Activated naive CD4-positive, alpha-beta T cell treated with anti-CD3 and anti-CD28 coated beads for 36 hours (primary cell): ENCODE measurements at places on chromosomes 11 and 22. TPM values are rescaled to one million over a fixed set of nuclear protein-coding genes. Genes with fewer than 3 reads are reported as not detected.

RASL10A gene
- total RNA-seq: not detected

PDE3B gene
- total RNA-seq: 16.5 TPM

LRRC56 gene
- total RNA-seq: 1.3 TPM

MS4A4A gene
- total RNA-seq: not detected

MEN1 gene
- total RNA-seq: 23.9 TPM

CCDC116 gene
- total RNA-seq: 0.19 TPM

OR10W1 gene
- not detected for total RNA-seq

LIF gene
- total RNA-seq: 115 TPM

- no peaks in the 10 kb centered on the region for H3K27me3 ChIP-seq
- peaks cover 19% of the 10 kb centered on the region for H3K4me1 ChIP-seq
- DNase-seq: no peak
- no peaks in the 10 kb centered on the region for H3K36me3 ChIP-seq
- no peak overlapping the region for H3K4me3 ChIP-seq
- H3K27ac ChIP-seq: no peak overlapping the region
Measured at GRCh38 chr11:61701242-61701886, 21.2 kb downstream of the DAGLA start.

DNA sequence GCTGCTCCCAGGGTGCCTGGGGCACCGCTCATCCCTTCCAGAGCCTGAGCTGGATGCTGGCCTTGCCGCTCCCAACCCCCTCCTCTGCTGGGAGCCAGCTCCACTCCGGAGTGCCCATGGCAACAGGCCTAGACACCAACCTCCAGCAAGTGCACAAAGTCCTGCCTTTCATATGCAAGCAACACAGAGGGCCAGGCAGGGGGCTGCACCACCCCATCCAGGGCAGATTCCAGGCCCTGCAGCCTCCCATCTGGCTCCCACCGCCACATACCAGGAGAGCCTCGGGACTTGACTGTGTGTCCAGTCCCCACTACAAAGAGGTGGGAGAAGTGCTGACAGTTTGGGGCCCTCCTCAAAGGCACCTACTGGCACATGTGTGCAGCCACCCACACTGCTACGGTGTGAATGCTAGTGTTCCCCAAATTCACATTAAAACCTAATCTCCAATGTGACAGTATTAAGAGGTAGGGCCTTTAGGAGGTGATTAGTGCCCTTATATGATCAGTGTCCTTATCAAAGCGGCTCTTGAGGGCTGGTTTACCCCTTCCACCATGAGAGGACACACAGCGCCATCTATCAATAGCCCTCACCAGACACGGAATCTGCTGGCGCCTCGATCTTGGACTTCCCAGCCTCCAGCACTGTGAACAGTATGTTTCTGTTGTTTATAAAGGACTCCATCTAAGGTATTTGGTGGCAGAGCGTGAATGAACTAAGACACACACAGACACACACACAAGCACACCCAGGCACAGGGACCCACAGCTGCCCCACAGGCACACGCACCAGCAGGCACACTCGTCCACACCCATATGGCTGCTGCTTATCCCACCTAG lies 16.2 kb downstream of the ARVCF start:
- H3K27me3 ChIP-seq: no peaks in the 10 kb centered on the region
- H3K36me3 ChIP-seq: peaks cover 1% of the 10 kb centered on the region
- H3K27ac ChIP-seq: no peak overlapping the region
- no peaks in the 10 kb centered on the region for H3K4me1 ChIP-seq
- no peak overlapping the region for H3K4me3 ChIP-seq

DNA sequence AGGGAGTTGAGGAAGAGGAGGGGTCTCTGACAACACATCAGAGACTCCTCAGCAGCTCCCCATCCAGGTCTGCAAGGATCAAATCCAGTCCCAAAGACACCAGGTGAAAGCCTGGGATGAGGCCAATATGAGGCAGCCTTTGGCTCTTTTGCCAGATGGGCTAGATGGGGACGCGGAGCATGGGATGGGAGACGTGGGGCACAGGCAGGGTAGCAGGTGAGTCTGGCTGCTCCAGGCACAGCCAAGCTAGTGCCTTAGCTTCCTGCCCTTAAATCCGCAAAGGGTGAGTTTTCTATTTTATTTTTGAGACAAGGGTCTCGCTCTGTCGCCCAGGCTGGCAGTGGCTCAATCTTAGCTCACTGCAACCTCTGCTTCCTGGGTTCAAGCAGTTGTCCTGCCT lies 19.6 kb upstream of the DRICH1 start:
- no peak overlapping the region for H3K4me3 ChIP-seq
- no peaks in the 10 kb centered on the region for H3K4me1 ChIP-seq
- H3K27me3 ChIP-seq: no peaks in the 10 kb centered on the region
- H3K27ac ChIP-seq: no peak overlapping the region
